ENCODE measurements at places on chromosomes 12 and 14.

- peak; percentile 91 for DNase-seq
Observed at GRCh38 chr12:109289551-109289950, 19.5 kb downstream of the FOXN4 start.

DNA sequence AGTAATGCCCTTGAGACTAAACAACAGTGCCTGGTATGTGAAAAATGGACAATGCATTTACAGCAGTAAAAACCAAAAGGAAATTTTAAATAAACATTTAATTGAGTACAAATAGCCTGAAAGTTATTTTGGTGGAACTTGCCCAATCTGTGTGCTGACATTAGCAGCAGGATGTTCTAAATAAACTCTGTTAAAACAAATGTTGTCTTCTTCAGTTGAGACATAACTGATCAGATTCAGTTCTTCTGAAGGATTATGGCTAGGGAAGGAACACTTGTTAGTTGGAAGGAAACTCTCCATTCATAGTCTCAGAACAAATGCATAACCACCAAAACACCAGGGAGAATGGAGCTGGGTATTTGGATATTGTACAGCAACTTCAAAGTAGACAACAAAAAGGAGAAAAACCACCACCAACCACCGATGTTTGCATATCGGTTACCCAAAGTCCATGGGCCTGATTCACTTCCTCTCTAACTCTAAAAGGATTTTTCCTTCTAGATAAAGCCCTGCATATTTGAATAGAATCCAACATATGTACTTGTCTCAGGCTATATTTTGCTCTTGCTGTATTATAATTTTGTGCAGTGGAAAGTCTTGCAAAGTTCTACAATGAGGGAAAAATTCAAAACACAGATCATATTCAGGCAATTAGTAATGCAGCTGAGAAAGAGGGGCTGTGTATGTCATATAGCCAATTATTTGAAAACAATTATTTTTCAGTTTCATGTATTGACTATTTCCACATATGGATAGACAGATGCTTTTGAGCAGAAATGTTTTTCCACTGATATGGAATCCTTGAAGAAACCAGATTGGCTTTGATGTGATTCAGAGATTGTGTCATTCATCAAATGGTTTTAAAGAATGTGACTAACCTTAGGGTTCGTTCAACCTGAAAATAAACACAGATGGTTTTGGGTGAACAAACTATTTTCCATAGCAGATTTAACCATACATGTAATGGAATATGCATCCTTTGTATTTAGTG, 152.2 kb upstream of the BMP4 start:
- DNase-seq = no peak

DNA sequence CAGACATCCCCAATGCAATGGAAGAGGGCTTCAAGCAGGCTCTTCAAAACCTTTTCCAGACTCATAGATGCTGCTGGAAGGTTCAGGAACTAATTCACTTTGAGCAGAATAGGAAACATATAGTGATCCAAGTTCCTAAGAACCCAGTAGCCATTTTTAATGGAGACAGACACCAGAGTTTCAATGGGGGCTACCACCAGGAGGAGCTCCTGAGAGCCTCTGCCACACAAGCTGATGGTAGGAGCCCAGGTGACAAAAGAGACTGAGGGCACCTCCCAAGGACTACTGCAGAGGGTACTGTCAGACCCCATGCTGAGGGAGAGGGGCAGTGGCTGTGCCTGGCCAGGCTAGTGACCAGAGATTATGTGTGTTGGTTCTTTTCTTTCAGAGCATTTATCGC, 45.9 kb downstream of the IFNG start:
- DNase-seq = peak; percentile 5

DNA sequence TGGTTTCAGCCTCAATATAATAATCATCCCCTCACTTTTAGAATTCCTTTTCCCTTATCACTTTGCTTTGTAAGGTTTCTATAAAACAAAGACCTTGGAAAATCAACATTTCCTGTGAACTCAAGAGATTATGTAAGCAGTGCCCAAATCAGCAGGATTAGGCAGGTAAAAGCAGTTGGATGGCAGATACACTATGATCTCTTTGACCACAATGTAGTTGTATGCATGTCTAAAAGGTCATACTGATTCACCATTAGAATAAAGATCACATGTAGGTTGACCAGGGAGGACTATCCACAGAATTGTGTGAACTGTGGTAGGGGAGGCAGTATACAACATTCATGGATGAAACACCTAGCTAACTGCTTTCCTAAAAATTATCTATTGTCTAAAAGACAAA, 57.5 kb downstream of the DENND5B start:
- no peak for DNase-seq

- no peak for DNase-seq
Observed at GRCh38 chr12:19648591-19648990, 209.3 kb downstream of the AEBP2 start.

DNA sequence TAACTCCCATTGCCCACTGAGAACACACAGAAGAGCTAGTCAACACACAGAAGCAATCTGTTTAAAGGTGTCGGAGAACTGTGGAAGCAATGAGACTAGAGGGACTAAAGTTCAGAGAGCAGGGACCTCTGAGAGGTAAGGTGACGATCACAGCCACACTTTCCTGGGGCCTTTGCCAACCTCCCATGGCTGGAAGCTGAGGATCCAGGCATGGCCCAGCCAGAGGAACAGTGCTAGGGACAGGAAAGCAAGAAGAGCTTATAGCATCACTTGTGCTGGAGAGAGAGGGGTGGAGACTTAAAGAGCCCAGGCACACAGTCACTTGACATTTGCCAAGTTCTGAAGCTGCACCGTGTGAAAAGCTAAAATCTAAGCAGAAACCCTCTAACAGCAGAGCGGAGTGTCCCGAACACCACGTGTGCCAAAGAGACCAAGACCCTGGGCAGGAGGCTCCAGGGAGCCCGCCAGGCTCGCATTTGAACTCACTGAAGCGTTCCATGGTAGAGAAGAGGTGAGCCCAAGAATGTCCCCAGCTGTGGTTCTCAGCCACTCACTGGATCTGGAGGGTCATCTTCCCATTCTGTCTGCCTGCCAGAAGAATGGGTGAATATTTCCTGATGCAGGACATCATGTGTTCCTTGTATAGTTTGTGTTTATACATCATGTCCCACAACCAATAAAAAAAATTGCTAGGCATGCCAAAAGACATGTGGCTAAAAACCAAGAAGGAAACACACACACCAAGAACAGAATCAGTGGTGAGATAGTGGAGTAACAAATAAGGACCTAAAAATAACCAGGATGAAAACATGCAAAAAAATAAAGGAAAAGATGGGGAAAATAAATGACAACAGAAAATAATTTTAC, 174.0 kb upstream of the C14orf180 start:
- no peak for DNase-seq

DNA sequence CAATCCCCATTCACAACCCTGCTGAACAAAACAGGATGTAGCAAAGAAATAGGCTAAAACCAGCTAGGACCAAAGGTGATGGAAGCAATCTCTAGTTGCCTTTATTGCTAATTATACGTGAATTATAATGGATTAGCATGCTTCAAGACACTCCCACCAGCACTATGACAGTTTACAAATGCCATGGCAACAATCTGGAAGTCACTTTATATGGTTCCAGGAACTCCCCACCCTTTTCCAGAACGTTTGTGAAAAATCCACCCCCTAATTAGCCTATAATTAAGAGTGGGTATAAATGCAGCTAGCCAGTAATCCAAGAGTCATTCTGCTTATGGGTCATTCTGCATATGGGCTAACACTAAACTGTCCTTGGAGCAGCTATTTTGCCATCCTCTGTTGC, 328.7 kb downstream of the FLRT2 start:
- DNase-seq = no peak

- DNase-seq = no peak
Observed at GRCh38 chr14:34126586-34126985, 175.7 kb upstream of the EGLN3 start.

DNA sequence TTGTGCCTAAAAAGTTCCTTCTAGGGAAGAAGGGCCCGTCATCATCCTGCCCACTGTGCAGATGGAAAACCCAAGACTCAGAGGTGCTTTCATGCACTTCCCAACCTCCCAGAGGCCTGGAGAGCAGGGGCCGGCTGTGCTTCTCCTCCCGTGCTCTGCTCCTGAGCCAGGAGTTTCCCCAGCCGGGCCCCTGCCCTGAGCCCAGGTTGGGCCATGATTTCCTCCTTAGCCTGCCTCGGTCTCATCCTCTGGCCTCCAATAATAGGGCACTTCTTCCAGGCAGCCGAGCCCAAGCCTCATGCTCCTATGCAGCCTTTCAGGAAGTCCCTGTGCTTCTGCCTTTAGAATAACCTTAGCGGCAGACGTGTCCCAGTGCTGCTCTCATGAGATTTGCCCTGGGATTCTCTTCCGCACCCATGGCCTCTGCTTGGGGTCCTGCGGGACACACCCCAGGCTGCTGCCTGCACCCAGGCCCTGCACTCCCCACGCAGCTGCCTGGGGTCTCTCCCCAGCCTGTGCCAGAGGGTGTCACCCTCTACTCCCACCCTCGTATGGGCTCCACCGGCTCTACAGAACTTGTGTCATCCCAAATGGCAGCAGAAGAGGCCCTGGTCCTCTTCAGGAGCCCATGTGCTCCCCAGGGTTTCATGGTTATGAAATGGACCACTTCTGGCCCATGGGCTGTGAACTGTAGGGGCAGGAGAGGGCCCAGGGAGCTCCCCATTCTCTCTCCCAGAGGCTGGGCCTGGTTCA, 359.3 kb downstream of the ADGRD1 start:
- DNase-seq = no peak

DNA sequence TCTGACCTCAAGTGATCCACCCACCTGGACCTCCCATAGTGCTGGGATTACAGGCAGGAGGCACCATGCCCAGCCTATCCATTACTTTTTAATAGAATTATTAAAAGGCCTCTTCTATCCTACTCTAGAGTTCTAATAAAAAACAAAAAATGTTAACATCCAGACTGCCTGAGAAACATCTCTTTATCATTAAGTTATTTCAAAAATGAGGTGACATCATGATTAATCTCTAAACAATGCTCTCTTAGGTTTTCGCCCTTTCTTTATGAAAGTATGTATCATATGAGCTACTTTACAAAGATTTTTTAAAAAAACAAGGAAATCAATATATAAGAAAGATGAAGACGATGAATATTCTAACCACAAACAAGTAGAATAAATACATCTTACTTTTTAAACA, 52.6 kb downstream of the FGD6 start:
- DNase-seq = no peak

- no peak for DNase-seq
Observed at GRCh38 chr12:6369916-6370575, 5.3 kb downstream of the SCNN1A start.

Measured in NCI-H524 (cell line).